Inflammatory macrophage treated with lipopolysaccharide for 1 hour (primary cell): ENCODE measurements at places on chromosomes 16 and 17.

GRCh38 chr16:80993834-80994233 is 12.9 kb downstream of the CMC2 start:
- no peak for DNase-seq

DNA sequence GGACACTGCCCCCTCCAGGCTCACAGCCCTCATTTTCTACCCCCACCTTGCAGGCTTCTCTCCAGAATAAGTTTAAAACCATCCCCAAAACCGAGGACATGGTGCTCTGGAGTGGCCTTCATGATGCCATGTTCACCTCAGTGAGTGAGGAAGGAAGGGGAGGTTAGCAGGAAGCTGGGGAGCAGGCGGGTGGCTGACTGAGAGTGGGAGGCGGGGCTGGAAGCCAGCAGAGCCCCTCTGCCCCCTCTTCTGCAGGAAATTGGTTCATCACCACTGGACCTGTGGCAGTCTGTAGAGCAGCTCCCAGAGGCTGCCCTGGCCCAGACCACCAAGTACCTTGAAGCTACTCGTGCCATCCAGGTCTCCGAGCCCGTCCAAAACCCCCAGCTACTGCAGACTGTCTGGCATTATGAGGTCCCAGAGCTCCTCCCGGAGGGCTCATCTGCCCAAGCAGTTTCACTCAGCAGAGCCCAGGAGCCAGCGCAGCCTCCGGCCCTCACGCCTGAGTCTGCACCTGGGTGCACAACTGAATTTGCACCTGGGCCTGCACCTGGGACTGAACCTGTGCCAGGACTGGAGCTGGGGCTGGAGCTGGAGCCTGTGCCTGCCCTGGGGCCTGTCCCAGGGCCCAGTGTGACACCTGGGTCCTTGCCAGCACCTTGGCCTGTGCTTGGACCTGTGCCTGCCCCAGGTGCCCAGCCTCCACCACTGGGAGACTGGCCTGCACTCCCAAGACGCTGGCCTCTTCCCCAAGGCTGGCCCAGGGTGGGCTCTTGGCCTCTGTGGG is 19.0 kb downstream of the C16orf96 start:
- DNase-seq: no peak

DNA sequence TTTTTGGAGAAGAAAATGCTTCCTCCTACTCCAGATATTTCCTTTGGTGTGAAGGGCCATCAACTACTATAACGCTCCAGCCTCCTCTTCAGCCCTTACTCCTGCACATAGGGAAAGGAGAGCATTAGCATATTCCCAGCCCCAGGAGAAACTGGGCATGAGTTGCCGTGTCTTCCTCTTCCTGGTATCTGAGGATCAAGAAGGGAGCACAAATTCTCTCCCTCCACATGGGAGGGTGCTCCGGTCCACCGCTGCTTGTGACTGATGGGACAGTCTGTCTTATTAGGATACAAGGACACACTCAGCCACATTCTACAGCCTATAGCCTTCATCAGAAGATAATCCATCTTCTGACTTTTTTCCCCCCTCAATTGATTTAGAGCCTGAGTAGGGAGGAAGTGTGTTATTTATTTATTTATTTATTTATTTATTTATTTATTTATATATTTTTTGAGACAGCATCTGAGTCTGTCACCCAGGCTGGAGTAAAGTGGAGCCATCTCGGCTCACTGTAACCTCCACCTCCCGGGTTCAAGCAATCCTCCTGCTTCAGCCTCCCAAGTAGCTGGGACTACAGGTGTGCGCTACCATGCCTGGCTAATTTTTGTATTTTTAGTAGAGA is 16.6 kb upstream of the CYB5B start:
- DNase-seq: no peak

DNA sequence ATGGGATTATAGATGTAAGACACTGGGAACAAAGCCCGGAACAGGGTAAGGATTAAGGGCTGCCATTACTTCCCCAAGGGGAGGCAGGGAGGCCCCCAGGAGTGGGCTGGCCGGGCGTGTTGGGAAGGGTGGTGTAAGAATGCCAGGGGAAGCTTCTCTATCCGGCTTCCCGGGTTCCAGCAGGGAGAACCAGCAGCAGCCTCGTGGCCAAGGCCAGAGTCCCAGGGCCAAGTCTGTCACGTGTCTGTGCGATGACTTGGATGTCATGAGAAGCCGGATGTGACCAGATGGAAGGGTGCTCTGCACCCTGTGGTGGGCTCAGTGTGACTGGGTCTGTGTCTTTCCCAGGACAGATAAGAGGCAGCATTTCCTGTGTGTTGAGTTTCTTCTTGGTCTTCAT is 52.1 kb downstream of the SCNN1B start:
- no peak for DNase-seq
